ENCODE measurements at places on chromosomes 13 and 19. TPM values are rescaled to one million over a fixed set of nuclear protein-coding genes. Genes with fewer than 3 reads are reported as not detected.

The ZNF471 gene
- total RNA-seq, result 8.8 TPM

The GAPDHS gene
- not detected for total RNA-seq

The FGF22 gene
- total RNA-seq, result not detected

- H3K36me3 ChIP-seq, result no peaks in the 10 kb centered on the region
- H3K4me1 ChIP-seq, result no peaks in the 10 kb centered on the region
- no peak overlapping the region for H3K4me3 ChIP-seq
- no peaks in the 10 kb centered on the region for H3K27me3 ChIP-seq
- no peak for DNase-seq
Observed at GRCh38 chr19:16756649-16757048, 37.0 kb downstream of the NWD1 start.

All from prostate gland (tissue), 2 donors.